GM12864 (cell line): ENCODE measurements at places on chromosomes 2 and 18.

DNA sequence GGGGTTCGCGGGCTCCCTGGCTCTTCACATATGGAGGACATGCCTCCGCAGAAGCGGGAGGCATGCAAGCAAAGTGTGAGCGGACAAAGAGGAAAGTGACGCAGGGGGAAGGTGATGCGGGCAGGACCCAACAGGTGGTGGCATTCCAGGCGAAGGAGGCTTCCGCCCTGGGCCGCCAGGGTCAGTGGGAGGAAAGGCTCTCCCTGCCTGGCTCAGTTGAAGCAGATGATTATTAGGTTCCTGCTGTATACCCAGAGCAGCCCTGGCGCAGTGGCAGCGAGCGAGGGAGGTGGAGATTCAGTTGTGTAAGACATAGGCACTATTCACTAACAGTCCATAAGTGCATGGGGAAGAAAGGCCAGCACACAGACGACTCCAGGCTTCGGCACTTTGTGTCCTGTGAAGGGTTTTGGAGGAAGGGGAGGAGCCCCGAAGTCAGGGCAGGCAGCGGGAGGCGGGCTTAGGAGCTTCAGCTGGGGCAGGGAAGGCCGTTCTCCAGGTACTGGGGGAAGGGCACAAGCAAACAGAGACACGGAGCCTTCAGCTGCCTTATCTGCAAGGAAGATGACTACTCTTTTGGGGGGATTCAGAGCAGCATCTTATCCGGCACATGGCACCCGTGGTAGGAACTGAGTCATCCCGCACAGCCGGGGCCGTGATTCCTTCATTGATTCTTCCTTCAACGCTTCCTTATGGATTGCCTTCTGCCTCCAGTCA is 89.8 kb downstream of the TGOLN2 start:
- DNase-seq: no peak

- DNase-seq: no peak
Measured at GRCh38 chr2:200695191-200695590, 109.4 kb downstream of the AOX1 start.

GRCh38 chr2:112713585-112713925 is 7.3 kb upstream of the NT5DC4 start:
- no peak for DNase-seq

- no peak for DNase-seq
Measured at GRCh38 chr2:130823171-130823885, 13.4 kb upstream of the ARHGEF4 start.

DNA sequence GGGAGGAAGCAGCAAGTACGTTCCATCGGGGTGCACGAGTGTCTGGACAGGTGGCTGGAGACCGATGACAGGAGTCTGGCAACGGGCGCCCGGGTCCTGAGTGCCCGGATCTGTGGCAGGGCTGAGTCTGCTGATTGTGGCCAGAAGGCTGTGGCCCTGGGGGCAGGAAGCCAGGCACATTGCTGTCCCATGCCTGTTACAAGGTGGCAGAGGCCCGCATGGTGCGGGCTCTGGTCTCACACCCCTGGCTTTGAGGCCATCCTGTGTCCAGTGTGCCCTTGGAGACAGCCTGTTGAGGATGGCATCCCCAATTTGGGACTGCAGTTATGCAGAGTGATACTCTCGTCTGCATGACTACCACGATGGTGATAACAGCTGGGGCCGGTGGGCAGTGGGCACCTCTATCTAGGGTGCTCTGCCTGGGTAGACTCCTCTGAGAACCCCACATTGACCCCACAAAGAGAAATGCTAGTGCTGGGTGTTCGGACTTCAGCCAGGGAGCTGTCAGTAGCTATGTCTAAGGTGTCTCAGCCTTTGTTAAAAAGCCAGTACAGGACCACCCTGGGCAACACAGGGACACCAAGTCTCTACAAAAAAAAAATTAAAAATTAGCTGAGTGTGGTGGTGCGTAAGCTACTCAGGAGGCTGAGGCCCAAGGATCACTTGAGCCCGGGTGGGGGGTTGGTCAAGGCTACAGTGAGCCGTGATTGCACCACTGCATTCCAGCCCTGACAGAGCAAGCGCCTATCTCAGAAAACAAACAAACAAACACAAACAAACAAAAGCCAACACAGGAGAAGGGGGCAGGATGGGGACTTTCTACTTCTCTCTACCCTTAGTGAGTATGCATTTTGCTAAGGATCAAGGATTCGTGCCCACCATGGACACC is 88.3 kb downstream of the RHOB start:
- DNase-seq: no peak

DNA sequence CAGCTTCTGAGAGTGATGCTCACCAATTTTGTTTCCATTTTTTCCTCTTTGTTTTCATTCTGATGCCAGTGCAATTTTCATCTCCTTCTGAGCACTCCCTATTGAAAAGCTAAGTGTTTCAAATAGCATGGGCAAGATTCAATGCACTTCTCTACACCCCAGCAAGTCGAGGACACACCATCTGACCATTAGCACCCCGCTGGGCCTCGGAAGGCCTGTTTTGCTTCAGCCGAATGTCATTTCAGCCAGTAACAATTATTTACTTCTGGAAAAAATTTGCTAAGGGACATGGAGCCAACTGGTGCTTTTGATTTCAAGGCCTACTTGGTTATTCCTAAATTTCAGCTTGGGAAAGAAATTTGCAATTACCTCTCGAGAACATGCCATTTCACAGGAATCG is 392.4 kb downstream of the RNF144A start:
- no peak for DNase-seq

GRCh38 chr2:148968301-148968700 is 70.2 kb upstream of the LYPD6B start:
- no peak for DNase-seq

- DNase-seq: no peak
Measured at GRCh38 chr18:63025251-63026090, 294.1 kb downstream of the BCL2 start.

DNA sequence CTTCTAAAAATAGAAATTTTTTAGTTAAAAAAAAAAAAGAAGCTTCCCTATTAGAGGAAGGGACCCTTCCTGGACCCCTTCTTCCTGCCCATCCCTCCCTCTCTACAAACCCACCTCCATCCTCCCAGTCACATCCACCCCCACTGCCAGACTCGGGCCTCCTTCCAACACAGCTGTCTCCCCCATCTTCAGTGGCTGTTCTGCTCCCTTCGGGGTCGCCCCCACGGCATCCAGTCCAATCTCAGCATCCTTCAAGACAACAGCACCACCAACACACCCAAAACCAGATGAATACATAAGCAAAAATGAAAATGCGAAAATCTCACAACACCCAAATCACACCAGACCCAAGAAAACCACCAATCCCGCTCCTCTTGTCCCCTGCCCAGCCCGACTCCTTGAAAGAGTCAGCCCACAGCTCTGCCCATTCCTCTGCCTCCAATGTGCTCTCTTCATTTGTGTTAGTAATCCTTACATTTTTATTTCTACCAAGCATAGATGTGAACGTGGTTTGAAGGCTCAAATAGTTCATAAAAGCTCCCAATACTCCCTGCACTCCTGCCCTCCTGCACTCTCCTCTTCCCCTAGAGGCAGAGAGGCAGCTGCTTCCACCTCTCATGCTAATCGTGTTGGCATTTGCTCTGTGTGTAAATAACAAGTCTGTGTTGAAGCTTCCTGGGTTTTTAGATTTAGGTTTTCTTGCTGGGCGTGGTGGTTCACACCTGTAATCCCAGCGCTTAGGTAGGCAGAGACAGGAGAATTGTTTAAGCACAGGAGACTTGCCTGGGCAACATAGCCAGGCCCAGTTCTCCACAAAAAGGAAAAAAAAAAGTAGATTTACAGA is 37.0 kb downstream of the MAL start:
- DNase-seq: no peak

DNA sequence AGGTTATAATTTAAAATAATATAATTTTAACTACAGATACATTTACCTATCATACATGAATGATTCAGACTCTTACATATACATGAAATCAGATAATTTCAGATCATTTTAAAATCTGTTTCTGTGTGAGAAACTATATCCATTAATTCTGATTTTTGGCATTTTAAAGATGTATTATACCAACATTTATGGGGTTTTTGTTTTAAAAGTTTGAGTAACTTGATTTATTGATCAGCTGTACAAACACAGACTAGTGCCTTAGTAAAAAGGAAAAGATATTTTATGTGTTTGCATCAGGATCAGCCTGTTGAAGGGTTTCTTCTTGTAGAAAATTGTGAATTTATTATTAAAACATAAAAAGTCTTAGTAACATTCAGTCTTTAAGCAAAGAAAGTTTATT is 59.9 kb downstream of the KIAA1328 start:
- DNase-seq: no peak

DNA sequence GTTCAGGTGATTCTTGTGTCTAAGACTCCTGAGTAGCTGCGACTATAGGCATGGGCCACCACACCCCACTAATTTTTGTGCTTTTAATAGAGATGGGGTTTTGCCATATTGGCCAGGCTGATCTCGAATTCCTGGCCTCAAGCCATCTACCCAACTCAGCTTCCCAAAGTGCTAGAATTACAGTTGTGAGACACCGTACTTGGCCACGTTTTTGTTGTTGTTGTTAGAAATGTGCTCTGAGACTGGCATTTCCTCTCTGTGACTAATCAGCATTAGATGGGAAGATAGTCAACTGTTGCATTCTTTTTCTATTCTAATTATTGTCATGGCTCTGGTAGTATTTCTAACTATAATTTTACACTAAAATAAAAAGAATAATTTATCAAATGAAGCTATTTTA is 191.7 kb downstream of the CAMKMT start:
- no peak for DNase-seq

GRCh38 chr2:159262226-159262625 is 24.3 kb downstream of the WDSUB1 start:
- DNase-seq: no peak

DNA sequence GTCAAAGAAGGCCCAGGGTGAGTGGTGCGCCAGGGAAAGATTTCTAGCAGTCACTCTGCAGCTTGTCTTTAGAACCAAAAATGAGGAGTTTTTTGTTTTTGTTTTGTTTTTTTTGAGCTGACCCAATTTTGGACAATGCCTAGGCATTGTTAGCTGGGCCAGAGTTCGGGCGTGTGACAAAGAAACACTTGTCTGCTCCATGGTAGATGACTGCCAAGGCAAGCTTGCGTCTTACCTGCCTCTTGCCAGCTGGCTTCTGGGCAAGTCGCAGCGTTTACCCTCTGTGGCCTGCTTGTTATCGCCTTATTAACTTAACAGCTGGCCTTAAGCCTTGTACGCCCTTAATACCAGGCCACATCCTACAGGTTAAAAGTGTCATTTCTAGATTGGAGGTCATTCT is 114.3 kb downstream of the GALNT1 start:
- no peak for DNase-seq

GRCh38 chr2:39403311-39403710 is 33.8 kb downstream of the MAP4K3 start:
- DNase-seq: no peak

GRCh38 chr18:12433829-12434540 is 26.3 kb downstream of the PRELID3A start:
- no peak for DNase-seq

DNA sequence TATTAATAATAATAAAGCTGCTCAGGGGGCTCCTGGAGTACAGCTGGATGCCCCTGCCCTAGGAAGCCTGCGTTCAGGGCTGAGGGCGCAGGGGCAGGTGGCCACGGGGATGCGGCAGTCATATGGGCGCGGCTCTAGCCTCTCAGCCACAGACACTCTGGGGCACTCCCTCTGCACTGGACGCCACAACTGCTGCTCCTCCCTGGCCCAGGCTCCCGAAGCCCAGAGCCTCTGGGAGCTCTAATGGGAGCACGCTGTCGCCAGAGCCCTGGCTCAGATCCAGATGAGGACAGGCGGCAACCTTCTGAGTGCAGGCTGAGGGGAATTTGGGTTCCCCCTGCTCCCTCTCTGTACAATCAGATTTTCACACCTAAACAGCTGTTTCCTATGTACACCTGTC is 93.6 kb downstream of the MTCL1 start:
- no peak for DNase-seq

GRCh38 chr2:75865083-75865482 is 154.4 kb upstream of the GCFC2 start:
- DNase-seq: no peak

GRCh38 chr2:22890132-22890531 is 494.8 kb upstream of the KLHL29 start:
- DNase-seq: no peak

DNA sequence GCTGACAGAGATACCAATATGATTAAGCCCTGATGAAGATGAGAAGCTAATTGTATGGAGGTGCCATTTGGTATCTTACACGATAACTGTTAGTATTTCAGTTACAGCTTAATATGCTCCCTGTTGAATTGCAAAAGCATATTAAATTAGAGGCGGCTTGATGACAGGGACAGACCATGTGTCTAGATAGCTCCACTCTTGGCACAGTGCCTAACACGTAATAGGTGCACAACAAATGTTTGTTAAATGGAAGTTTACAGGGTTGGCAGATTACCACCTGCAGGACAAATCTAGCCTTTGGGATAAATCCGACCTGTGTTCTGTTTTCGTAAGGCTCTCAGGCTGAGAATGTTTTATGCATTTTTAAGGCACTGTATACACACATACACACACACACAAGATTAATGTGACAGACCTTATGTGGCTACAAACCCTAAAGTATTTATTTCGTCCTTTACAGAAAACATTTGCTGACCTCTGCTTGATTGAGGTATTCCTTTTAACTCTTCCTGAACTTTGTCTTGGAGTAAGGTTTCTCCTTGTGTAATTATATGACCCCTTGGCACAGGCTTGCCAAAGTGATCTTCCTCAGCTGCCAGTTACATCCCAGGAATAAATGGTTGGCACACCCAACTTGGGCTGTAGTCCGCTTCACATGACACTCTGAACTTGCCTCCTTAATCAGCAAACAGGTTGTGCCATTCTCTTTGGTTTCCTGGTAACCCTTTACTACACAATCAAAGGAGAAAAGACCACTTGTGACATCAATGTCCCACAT is 348.9 kb downstream of the HRH4 start:
- DNase-seq: no peak

GRCh38 chr18:10332452-10332851 is 122.0 kb upstream of the APCDD1 start:
- no peak for DNase-seq

- no peak for DNase-seq
Measured at GRCh38 chr2:198408171-198408570, 603.8 kb downstream of the PLCL1 start.

GRCh38 chr2:26317377-26318105 is 28.4 kb upstream of the SELENOI start:
- no peak for DNase-seq

DNA sequence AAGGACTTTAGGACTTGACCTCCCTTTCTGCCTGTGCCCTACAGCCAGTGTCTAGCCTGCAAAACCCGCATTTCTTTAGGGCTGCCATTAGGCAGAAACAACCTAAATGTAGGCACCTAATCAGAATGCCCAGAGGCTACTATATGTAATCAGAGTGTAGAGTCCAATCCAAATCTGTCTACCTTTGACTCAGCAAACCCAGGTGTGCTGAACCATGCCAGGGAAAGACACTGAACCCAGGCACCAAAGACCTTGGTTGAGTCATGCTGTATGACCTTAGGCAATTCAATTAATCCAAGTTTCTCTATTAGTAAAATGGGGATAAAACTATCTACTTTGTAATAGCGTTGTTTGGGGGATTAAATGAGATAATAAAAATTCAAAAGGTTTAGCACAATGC is 20.7 kb downstream of the CAPN14 start:
- no peak for DNase-seq
